ENCODE measurements at places on chromosomes 3 and 15.

- no peak for DNase-seq
Observed at GRCh38 chr3:5136919-5137429, 14.9 kb downstream of the ARL8B start.

DNA sequence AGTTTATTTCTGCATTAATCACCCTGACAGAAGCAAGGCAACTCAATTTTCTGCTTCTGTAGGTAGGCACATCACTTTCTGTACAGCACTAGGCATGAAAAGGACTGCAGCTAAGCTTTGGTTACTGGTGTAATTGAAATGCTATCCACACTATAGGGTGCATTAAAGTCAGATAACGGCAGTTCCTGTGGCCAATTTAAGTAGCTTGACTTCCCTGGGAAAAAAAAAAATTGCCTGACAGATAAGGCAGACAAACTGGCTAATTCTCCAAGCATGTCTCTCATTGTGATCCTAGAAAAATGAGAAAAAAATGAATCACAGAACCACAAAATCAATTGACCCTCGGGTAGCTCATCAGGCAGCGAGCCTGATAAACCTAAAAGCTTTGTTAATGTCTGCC is 151.4 kb downstream of the MEIS2 start:
- no peak for DNase-seq

DNA sequence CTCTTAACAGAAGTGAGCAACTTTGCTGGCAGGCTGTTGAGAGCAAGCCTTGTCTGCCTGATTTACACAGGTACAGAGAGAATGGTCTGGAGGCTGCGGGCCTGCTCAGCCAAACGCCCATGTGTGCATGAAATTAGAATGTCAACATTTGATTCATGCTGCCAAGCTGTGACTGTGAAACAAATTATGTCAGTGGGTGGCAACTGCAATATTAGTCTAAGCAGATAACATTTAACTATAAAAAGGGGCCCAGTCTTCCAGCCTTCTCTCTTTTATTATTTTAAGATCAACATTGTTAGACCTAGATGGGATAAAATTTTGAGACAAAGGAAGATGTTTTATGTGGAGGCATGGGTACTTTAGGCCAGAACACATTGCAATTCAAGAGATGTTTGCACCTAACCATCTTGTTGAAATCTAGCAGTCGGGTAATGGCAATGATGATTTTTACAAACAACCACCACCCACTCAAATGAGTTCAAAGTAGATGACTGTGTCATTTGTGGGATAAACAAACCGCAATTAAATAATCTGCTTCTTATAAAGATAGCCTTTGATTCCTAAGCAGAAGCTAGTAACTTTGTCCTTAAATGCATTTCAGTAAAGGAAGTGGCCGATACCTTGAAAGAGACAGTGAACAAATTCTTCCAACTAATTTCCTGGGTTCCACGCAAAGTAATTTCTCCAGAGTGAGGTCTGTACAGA is 70.2 kb downstream of the FOXB1 start:
- DNase-seq, result no peak

- no peak for DNase-seq
Observed at GRCh38 chr3:48695393-48695753, 9.7 kb upstream of the NCKIPSD start.

GRCh38 chr3:77190374-77190773 is 150.5 kb downstream of the ROBO2 start:
- no peak for DNase-seq

- DNase-seq, result peak; percentile 77
Observed at GRCh38 chr15:40320931-40321371, 2.5 kb upstream of the INAFM2 start.

- DNase-seq, result no peak
Observed at GRCh38 chr15:76183930-76184649, 124.3 kb downstream of the TMEM266 start.

DNA sequence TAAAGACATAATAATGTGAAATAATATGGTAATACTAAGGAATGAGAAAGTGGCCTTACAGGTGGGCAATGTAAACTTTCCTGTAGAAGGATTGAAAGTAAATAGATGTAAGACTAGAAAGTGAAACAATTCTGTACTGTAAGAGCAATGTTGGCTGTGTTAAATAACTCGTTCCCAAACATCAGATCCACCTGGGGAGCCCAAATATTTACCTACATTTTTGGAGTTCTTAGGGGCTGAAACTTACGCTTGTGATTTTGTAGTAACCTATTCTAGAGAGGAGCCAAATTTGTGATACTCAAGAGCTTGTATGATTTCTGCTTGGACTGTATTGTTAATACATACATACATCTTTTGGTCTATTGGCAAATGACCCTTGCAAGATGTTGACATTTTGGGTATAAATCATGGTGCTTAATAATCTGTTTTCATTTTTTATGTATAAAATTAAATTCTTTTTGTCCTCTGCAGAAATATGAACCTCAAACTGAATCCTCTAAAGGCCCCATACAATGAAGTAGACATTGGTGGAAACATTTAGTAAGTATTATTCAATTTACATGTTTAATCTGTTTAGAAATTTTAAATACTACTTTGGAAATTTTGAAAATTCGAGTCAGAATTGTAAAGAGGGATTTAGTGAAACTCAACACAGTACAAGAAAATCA is 8.5 kb upstream of the CHD2 start:
- no peak for DNase-seq

DNA sequence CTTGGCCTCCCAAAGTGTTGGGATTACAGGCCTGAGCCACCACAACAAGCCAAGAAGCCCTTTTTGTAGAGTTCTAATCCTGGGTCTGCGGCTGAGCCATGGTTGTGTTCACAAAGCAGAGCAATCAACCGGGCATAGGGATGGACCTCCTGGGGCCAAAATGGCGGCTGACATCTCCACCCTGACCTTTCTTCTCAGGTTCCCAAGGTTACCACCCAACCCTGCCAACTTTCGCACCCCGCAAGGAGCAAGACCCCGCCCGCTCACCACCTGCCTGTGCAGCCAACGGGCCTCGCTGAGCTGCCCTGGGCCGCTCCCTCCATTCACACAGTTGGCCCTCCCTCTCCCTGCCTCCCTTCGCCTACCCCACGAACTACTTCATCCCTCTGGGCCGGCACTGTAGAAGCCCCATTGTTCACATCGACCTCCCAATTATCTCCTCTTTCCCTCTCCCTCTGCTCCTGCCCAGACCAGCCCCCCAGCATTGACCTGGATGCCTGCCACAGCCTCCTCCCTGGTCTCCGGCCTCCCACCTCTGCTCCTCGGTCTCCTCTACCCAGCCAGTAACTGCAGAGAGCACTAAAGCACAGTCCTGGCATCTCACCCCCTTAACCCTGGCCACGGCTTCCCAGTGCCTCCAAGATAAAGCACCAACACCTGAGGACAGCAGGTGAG is 62.0 kb upstream of the TFRC start:
- no peak for DNase-seq

DNA sequence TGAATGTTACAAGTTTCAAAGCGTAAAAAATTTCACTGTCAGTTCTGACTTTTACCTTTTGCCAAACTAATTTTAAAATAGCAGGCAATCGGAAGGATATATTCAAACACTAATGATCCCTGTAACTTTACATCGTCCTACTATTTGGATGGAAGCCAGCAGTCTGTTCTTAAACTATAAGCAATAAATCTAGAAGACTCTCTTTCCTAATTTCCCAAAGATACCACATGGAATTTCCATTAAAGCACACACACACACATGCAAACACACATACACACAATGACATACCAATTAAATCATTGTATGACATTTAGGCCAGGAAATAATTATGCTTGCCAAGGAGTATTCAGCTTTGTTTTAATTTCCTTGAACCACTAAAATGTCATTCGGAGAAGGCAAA is 32.0 kb downstream of the IL17RD start:
- no peak for DNase-seq

DNA sequence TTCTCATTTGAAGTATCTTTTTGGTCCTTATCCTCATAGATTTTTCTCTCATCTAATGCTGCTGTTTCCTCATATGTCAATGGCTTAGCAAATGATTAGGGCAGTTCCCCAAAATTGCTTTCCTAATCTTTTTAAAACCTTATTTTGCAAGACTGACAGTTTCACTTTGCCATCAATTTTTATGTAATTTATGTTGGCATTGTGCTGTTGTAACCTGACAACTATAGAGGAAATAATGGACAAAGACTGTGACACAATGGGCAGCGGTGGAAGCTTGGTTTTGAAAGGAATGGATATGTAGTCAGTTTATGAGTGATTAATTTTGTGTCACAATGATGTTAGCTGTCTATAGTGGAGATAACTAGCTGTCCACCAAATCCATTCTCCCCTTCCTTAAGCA is 10.6 kb upstream of the SH3BP5 start:
- no peak for DNase-seq

DNA sequence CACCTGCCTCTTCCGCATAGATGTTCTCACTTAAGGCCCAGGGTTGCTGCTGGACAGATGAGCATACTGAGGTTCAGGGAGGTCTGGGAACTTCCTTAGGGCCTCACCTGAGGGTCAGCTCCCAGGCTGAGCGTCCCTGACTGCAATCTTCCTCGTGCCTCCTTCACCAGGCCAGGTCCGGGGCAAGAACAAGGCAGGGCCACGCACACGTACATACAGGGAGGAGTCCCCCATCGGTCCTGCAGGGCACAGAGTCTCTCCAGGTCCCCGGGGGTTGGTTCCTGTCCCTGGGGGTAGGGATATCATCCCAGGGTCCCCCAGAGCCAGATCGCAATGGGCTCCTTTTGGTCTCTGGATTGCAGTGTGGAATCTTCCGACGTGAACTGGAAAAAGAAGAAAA is 130.1 kb downstream of the LRRK1 start:
- no peak for DNase-seq

- DNase-seq, result no peak
Observed at GRCh38 chr3:79246875-79247724, 520.7 kb downstream of the ROBO1 start.

DNA sequence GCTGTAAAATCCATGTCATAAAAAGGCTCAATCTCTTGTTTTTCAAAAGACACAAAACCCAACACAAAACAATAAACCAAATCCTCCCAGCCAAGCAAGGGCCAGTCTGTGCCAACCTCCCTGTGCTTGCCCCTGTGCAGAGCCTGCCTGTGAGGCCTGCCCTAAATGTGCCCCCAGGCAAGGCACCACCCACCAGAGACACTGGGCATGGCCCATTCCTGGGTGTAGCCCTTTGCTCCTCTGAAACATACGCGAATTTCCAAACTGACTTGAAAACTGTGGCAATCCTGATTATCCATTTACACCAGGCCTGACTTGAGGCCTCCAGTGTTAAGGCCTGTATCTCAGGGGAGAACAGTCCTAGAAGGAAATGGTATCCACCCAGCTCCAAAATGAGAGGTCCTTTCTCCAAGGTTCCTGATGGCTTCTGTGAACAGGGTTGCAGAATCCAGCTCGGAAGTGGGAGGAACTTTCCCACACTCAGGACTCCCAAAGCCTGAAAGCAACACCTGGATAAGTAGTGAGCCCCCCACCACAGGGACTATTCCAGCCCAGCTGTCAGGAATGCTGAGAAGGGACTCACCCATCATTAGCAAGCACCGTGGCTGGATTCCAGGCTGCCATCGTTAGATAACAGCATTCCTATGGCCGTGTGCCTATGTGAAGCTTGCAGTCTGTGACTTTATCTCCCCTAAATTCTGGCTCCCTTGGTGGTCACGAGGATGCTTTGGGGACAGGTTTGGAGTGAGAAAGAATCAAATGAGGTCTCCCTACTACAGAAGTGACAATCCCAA is 61.8 kb downstream of the CACNA2D2 start:
- DNase-seq, result no peak

DNA sequence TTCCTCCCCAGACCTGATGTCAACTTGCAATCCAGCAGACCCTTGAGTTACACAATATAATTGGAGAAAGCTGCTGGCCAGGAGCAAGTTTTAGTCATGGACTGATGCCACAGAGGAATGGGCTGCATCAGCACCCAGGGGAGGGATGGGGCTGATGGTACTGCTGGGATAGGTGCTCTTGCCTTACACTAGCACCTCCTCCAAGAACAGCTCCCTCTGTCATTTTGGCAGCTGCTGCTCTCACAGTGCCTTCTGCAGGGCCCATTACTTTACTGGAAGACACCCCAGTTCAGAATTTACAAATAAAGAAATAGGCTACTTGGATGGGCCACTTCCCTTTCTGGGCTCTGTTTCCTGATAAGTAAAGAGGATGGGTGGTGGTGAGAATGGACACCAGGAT is 85.3 kb upstream of the RORA start:
- no peak for DNase-seq

GRCh38 chr3:73848173-73848906 is 223.6 kb upstream of the PDZRN3 start:
- DNase-seq, result no peak

- DNase-seq, result no peak
Observed at GRCh38 chr3:140438736-140439470, 239.0 kb upstream of the TRIM42 start.

GRCh38 chr3:119585856-119586570 is 6.7 kb downstream of the ADPRH start:
- DNase-seq, result no peak

GRCh38 chr3:119403201-119403600 is 60.2 kb downstream of the TMEM39A start:
- DNase-seq, result no peak

DNA sequence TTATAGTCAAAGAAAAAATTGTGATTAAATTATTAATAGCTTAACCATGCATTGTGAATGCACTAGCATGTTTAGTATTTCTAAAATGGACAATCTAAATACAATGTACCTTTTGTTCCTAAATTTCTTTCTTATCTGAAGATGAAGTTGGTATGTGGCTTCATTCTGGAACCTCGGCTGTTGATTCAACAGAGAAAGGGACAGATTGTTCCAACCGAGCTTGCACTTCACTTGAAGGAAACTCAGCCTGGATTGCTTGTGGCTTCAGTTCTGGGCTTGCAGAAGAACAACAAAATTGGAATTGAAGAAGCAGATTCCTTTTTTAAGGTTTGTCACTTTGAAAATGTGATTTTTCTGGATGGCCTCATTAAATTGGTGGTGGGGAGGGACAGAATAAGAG is 32.6 kb downstream of the HPS3 start:
- no peak for DNase-seq

GRCh38 chr3:151228666-151229040 is 25.6 kb upstream of the GPR171 start:
- no peak for DNase-seq

DNA sequence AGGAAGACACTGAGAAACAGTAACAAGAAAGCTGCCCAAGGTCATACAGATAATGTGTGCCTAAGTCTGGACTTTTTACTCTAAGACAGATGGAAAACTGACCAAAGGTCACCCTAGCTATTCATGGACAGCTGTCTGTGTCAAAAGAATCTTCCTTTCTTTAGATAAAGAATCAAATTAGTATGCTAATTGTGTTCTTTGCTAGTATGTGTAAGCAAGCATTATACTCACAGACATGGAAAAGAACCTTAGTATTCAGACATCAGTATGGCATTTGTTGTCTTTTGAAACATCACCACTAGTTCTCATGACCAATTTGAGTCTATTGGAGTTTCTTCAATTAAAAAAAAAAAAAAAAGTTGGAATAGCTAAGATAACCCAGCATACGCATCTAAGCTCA is 91.8 kb upstream of the SOX2 start:
- no peak for DNase-seq
